PC-9 (cell line): ENCODE measurements at places on chromosomes 1 and 21.

GRCh38 chr1:223410036-223410435 lies 16.8 kb downstream of the CCDC185 start:
- no peaks in the 10 kb centered on the region for H3K36me3 ChIP-seq
- H3K27ac ChIP-seq: no peak overlapping the region
- no peak for DNase-seq
- H3K4me1 ChIP-seq: no peaks in the 10 kb centered on the region
- no peak overlapping the region for H3K4me3 ChIP-seq

- no peaks in the 10 kb centered on the region for H3K27me3 ChIP-seq
- H3K4me3 ChIP-seq: no peak overlapping the region
- H3K4me1 ChIP-seq: peaks cover 33% of the 10 kb centered on the region
- no peak overlapping the region for H3K27ac ChIP-seq
- H3K36me3 ChIP-seq: no peaks in the 10 kb centered on the region
Observed at GRCh38 chr1:55816456-55817426, 601.6 kb upstream of the USP24 start.

DNA sequence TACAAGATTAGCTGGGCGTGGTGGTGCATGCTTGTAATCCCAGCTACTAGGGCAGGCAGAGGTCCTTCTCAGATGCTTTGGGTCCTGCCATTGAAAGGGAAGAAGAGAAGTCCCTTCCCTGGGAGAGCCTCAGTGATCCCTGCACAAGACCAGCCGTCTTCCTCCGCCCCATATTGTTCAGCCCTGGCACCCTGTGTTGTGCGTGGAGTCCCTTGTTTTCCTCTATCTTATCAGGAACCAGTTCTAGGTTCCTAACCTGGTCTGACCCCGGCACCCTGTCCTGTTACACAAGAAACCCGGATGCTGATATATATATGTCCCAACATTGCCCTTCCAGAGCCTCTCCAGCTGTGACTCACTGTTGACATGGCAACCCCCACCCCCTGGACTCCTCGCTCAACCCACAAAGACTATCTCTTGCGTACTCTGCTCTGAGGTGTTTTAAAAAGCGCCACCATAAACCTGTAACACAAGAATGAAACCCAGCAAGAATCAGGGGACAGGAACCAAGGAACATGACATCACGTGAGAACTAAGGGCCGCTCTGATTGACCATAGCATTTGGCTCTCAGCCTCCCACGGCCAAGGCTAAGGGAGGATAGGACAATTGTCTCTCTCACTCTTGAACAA lies 4.8 kb downstream of the MX2 start:
- H3K27ac ChIP-seq: peak overlapping the region; percentile 83
- H3K4me1 ChIP-seq: peaks cover 23% of the 10 kb centered on the region
- no peaks in the 10 kb centered on the region for H3K36me3 ChIP-seq
- no peaks in the 10 kb centered on the region for H3K27me3 ChIP-seq

- peaks cover 72% of the 10 kb centered on the region for H3K4me1 ChIP-seq
- H3K27me3 ChIP-seq: no peaks in the 10 kb centered on the region
- DNase-seq: peak; percentile 78
- no peaks in the 10 kb centered on the region for H3K36me3 ChIP-seq
- H3K27ac ChIP-seq: peak overlapping the region; percentile 85
- no peak overlapping the region for H3K4me3 ChIP-seq
Observed at GRCh38 chr1:77538956-77539518, 143.4 kb downstream of the ZZZ3 start.

- no peaks in the 10 kb centered on the region for H3K4me1 ChIP-seq
- H3K4me3 ChIP-seq: no peak overlapping the region
- no peak overlapping the region for H3K27ac ChIP-seq
Observed at GRCh38 chr21:45739218-45740087, 95.9 kb downstream of the PCBP3 start.

- no peaks in the 10 kb centered on the region for H3K4me1 ChIP-seq
- no peak overlapping the region for H3K4me3 ChIP-seq
- H3K27ac ChIP-seq: no peak overlapping the region
- H3K36me3 ChIP-seq: no peaks in the 10 kb centered on the region
- DNase-seq: no peak
- no peaks in the 10 kb centered on the region for H3K27me3 ChIP-seq
Observed at GRCh38 chr21:41209016-41209619, 41.2 kb downstream of the BACE2 start.
